ENCODE measurements at places on chromosomes 12 and 14. TPM values are rescaled to one million over a fixed set of nuclear protein-coding genes. Genes with fewer than 3 reads are reported as not detected.

- DNase-seq: no peak
Observed at GRCh38 chr14:59739794-59740193, 130.8 kb downstream of the RTN1 start.

DNA sequence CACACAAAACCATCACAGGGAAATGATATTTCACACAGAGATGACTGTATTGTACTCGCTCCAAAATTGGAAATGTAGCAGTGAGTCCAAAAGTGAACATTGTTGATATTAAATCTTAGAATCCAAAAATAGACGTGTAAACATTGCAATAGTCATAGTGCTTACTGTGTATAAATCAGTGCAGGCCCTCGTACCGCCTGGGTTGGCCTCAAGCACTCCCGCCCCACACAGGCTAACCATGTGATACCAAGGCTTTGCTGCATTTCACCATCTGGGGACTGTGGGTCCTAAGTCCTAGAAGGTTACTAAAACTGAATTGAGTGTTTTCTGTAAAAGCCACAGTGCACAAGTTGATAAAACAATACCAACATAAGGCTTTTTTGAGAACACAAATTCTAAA lies 107.3 kb downstream of the PPP2R5E start:
- peak; percentile 82 for DNase-seq

DNA sequence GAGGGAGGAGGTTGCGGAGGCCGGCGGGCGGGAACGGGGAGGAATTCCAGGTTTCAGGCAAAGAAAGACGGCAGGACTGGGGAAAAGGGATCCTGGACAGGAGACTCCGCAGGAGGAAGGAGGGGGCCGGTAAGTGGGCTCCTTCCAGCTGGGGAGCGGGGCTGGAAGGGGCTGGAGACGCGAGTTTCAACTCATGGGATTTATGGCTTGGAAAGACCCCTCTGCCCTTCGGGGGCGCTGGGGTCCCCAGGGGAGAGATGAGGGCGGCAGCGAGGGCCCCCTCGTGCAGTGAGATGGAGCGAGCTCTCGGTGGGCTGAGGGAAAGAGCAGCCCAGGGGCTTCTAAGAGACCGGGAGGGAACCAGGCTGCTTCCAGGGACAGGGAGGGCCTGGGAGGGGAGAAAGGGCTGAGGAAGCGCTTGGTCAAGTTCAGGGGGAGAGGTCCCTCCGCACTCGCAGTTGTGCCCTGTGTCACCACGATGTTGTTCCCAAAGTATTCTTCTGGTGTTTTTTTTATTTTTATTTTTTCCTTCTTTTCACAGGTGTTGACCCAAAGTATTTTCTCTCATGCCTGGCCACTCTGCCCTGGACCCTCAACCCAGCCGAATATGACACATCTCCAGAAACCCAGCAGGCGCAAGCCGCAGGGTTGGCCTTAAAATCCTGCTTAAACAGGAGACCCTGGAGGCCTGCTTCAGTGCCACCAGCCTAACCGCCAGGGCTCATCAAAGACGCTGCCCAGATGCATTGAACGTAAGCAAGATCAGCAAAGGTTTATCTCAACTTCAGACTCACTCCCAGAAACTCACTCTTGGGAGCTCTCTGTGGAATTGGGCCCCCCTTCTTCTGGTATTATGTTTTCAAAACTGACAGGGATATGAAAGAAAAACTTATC lies 16.1 kb downstream of the TNFAIP2 start:
- DNase-seq: no peak

DNA sequence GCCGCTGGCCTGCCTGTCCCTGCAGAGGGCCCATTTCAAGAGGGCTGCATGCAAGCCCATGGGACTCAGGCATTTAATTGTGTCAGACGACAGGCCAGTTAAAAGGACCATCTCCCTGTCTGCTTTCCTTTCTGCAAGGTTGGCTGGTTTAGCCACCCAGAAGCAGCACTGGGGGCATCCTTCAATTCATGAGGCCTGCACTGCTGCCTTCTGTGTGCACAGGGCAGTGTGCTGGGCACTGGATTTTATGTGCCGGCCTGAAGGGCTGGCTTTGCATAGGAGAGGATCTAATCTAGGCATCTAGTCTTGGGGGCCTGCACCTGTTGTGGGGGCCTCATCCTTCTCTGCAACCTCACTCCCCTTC lies 114.1 kb upstream of the FKBP4 start:
- no peak for DNase-seq

GRCh38 chr12:43060742-43061141 lies 471.2 kb upstream of the PRICKLE1 start:
- DNase-seq: peak; percentile 57

DNA sequence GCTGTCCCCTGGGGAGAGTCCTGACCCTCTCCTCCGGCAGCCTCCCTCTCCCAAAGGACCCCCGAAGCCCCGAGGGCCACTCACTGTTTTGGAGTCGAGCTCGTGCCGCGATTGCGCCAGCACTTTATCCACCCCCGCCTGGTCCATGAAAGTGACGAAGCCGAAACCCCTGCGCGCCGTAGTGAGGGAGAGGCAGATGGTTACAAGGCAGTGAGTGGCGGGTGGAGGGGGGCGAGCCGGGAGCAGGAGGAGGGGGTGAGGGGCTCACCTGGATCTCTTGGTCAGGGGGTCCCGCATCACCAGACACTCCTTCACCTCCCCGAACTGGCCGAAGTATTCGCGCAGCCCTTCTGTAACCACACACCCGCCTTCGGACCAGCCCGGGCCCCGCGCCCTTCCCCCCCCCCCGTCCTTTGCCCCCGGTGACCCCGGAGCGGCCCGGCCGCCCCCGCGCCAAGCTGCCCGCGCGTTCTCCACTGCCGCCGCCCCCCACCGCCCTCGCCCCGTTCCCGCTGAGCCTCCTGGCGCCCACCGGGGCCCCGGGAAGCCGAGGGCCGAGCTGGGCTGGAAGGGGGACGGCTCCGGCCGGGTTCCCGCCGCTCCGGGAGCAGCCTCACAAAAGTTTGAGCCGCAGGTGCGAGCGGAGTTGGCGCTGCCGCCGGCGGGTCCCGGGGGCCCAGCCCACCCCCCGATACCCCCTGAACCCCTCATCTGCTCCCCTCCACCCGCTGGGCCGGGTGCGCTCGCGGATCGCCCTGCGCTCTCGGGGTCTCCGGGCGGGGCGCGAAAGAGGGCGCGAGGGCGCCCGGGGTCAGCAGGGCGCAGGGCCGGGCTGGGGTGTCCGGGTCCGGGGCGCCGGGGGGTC lies 808 bp downstream of the MSI1 start:
- no peak for DNase-seq

GRCh38 chr12:3380200-3381043 lies 110.6 kb upstream of the PRMT8 start:
- DNase-seq: peak; percentile 15

DNA sequence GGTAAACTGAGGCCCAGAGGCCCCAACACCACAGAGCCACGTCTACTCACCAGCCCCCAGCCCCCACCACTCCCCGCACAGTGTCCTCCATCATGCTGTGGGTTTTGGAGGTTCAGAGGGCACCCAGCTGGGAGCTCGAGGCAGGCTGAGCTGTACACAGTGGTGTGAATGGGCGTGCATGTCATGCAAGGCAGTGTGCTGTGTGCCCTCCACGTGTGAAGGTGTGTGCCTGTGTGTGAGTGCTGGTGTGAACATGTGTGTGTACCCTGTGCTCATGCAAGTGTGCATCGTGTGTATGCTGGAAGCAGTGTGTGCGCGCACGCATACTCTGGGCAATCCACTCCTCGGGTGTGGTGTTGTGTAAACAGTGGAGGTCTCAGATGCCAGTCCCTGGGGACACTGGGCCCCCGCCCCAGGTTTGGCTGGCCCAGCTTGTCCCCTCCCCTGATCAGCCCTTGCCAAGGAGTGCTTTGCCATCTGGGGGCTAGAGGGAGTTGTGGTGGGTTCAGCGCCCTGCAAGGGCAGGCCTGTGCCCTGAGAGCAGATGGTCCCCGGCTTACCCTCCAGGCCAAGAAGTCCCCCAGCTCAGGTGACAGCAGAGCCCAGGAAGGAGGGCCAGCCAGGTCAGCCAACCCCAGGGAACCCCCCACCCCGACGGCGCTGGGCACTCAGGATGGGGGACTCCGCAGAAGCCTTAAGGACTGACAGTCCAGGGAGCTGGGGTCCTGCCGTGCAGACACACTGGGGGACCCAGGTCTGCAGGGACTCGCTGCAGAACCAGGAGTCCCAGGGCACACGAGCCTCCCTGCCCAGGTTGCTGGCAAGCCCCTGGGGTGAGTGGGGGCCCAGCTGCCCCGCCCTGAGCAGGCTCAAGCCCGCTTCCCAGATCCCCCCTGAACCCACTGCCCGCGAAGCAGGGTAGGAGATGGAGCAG lies 23.8 kb upstream of the GPR132 start:
- DNase-seq: peak; percentile 16

DNA sequence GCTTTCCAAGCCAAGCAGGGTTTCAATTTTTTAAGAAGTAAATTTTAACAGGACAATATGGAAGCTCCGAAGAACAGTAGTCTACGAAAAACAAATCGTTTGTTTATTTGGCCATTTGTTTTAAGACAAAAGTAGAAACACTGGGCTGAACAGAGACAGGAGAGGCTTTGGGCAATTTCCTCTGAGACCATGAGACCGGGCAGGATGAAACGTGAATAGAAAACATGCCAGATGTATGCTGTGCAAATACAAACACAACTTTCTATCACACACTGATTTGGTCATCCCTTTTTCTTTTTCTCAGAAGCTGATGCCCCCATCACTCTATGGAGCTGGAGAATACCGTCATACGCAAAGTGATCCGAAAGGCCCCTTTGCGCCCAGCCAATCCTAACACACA lies 1111.1 kb downstream of the BCL11B start:
- no peak for DNase-seq

DNA sequence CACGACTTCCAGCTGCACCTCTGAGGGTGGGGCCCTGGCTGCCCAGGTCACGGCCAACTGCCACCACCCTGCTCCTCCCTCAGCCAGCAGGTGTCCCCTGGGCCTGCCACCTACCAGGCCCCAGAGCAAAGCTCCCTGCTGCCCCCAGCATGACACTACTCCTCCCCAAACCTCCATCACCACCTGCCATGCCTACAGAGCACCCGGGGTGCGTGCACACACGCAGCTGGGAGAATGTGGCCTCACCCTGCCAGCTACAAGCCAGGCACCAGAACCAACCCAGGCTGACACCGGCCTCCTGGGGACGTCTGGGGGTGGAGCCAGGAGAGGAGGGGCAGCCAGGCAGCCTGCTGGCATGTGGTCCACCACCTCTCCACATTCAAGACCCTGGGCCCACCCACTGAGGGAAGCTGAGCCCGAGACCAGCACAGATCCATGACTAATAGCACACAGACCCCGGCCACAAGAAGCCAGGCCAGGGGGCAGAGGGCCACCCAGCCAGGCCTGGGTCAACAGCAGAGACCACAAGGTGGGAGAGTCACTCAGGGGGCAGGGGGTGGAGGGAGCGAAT lies 3.4 kb downstream of the JAG2 start:
- DNase-seq: no peak

GRCh38 chr12:50053583-50053982 lies 3.8 kb upstream of the ASIC1 start:
- no peak for DNase-seq

DNA sequence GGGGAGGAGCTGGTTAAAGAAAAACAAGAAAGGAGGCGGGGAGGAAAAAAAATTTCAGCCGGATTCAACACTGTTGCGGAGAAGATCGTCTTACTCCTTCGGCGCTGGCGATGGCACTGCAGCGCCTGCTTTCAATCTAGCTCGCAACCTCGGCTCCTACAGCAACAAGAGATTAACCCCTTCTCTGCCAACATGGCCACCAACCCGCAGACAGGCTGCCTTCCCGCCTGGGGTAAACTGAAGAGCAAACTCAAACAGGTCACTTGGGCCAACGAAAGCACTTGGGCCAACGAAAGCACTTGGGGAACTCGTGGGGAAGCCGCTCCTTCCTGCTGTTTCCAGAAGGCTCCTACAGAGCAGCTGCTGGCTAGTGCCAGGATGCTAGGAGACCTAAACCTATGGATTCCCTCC lies 73.7 kb downstream of the CIT start:
- DNase-seq: peak; percentile 65

DNA sequence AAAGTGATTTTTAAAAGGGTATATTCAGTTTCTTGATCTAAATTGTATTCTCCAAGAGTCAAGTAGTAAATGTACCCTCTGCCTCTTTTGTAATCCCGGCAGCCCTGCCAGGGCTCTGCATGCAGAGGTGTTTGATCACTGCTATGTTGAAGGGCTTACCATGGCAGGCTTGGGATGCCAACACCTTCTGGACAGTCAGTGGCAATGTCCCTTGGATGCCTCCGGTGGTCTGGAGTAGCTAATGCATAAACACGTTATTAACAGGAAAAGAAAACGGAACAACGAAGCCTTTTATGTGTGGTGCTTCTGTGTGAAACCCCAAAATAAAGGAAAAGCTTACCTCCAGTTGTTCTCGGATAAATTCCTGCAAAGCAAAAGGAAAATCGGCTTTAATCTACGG lies 19.9 kb downstream of the EIF2B2 start:
- no peak for DNase-seq

Gene SDSL
- 5.9 TPM for total RNA-seq

Gene SLC5A8
- not detected for total RNA-seq

Gene NRIP2
- total RNA-seq: not detected

Gene OTOGL
- 0.16 TPM for total RNA-seq
